Central memory CD4-positive, alpha-beta T cell (primary cell): ENCODE measurements at places on chromosomes 12 and 14.

GRCh38 chr14:35222872-35223466 is 69.2 kb upstream of the PSMA6 start:
- peak; percentile 21 for DNase-seq

- DNase-seq: no peak
Observed at GRCh38 chr12:92076101-92076500, 69.5 kb downstream of the BTG1 start.

- peak; percentile 95 for DNase-seq
Observed at GRCh38 chr12:124917135-124917840, 2.8 kb upstream of the UBC start.

DNA sequence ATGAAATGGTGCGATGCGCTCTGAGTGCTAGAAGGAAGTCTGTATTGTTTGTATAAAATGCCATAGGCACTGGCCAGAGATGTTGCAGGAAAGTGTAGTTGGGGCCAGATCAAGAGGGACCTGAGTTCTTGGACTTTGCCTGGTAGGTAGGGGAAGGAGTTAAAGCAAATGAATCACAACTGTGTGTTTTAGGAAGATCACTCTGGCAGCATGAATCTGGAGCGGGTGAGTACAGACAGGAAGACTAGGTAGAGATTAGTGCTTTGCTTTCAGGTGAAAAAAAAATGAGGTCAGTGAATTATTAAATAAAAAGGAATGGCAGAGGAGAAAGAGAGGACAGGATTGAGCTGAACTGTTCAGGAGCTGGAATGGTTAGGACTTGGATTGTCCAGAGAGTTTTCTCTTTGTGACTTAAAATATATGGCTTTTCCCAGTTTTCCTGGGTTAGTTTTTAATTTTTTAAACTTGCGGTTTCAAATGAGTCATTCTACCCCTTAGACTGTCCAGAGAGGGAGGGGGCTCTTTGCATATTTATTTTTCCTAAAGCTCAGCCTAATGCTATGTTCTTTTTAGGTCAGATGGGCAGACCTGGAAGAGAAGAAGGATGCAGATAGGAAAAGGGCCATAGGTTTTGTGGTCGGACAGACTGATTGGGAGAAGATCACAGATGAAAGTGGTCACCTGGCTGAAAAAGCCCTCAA is 41.1 kb downstream of the PROX2 start:
- no peak for DNase-seq

- DNase-seq: no peak
Observed at GRCh38 chr12:61356485-61356884, 903.7 kb upstream of the USP15 start.

GRCh38 chr12:13257356-13257875 is 60.9 kb downstream of the EMP1 start:
- no peak for DNase-seq

DNA sequence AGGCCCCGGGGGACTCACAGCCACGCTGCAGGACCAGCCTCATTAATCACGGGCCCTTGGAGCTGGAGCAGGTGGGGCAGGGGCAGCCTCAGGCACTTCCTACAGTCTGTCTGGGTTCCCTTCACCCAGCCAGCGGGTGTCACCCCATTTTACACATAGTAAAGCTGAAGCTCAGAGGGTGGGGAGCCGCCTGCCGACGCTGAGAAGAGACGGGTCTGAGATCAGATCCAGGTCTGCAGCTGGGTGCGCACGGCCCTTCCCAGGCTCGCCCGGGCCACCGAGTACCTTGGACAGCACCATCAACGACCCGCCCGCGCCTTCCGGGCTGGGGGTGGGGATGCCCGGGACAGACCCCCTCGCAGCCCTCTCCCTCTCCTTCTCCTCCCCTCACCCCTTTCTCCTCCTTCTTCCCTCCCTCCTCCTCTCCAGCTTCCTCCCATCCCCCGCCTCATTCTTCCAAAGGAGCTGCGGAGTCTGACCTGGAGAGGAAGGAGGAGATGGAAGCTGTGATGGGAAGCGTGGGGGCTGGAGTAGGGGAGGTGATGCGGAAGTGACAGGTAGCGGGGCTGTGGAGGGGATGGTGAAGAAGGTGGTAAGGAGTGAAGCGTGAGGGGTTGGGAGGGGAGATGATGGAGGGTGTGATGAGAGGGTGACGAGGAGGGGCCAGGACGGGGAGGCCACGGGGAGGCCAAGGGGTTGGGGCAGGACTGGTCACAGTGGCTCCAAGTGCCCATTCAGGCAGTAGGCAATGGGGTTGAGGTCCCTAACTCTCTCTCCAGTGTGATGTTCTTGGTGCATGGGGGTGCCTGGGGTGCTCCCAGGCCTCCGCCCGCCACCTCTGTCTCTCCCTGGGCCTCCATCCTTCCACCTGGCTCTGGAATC is 8.8 kb downstream of the DTX1 start:
- DNase-seq: no peak

DNA sequence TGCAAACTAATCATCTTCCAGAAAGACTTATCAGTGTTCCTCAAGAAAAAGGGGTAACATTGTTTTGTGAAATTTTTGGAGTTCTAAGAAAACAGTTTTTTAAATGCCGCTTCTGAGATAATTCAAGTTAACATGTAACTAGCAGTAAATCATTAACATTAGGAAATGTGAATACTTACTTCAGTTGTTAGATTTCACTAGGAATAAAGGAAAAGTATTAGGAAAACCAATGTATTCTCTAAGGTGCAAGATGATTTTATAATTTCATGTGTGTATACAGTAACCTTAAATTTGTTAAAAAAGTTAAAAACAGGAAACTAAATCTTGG is 36.8 kb downstream of the PAPOLA start:
- DNase-seq: no peak

- no peak for DNase-seq
Observed at GRCh38 chr12:57262126-57262822, 11.3 kb upstream of the STAC3 start.

DNA sequence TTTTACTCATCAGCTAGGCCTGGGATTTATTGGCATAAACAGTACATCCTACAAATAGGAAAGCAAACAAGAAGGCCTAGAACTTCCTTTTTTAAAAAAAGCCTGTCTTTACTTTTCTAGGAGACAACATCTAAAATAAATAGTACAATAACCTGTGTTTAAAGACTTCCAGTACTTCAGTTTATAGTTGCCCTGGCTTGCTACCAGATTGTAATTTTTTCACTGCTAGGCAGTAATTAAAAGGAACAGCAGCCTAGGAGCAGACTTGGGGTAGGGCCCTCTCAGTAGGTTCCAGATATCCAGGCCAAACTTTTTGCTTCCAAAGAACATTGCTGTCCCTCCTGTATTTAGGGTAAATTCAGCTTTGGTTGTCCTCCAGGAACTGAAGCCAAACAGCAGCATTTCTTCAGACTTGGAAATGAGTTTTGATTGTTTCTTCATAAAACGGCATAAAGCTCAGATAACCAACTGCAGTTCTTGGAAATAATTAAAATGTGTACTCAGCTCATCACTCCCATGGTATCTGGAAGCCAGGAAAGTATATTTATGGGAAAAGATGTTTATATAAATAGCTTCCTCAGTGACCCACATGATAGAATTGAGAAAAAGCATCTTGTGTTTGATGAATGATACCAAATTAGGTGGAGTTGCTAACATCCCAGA is 61.7 kb downstream of the PPP1R36 start:
- DNase-seq: no peak

- peak; percentile 4 for DNase-seq
Observed at GRCh38 chr14:54776361-54777001, 126.1 kb downstream of the GCH1 start.

- DNase-seq: no peak
Observed at GRCh38 chr12:72546106-72546505, 273.9 kb downstream of the TRHDE start.

DNA sequence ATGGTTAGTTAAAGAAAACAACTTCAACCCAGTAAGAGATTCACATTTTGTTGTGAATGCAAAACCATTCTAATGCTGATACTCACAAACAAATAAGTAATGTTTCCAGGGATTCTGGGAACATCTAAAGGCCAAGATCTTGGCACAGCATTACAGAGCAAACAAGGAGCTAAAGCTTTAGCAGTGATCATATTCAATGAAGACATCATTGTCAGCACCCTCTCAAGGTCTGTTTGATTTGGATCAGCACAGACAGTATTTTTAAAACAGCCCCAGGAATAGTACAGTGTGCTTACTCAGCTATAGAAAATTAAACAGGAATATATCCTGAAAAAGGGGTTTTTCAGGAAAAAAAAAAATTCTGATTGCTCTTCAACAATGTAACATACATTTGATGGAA is 71.4 kb downstream of the TMEM260 start:
- DNase-seq: no peak

GRCh38 chr12:55996201-55996714 is 818 bp upstream of the SUOX start:
- peak; percentile 66 for DNase-seq

- DNase-seq: peak; percentile 40
Observed at GRCh38 chr14:77598366-77599070, 17.9 kb downstream of the SPTLC2 start.

GRCh38 chr14:32202491-32202997 is 525 bp downstream of the RNU6-8 start:
- DNase-seq: no peak

DNA sequence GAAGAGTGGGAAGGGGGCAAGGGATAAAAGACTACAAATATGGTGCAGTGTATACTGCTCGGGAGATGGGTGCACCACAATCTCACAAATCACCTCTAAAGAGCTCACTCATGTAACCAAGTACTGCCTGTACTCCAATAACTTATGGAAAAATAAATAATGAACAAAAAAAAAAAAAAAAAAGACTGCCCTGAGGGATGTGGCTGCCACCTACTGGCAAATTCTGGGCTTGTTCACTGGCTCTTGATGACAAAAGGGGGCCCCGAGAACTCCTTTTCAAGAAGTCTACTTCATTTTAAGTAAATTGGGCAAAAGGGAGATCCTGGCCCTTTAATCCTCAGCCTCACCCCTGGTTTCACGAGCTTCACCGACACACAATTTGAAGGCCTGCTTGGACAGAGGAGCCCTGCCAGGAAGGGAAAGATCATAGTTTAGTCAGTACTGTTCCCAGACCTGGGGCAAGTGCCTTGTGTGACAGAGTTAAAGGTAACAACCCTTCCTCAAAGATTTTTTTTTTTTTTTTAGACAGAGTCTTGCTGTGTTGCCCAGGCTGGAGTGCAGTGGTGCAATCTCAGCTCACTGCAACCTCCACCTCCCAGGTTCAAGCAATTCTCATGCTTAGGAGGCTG is 26.1 kb upstream of the STAC3 start:
- no peak for DNase-seq

DNA sequence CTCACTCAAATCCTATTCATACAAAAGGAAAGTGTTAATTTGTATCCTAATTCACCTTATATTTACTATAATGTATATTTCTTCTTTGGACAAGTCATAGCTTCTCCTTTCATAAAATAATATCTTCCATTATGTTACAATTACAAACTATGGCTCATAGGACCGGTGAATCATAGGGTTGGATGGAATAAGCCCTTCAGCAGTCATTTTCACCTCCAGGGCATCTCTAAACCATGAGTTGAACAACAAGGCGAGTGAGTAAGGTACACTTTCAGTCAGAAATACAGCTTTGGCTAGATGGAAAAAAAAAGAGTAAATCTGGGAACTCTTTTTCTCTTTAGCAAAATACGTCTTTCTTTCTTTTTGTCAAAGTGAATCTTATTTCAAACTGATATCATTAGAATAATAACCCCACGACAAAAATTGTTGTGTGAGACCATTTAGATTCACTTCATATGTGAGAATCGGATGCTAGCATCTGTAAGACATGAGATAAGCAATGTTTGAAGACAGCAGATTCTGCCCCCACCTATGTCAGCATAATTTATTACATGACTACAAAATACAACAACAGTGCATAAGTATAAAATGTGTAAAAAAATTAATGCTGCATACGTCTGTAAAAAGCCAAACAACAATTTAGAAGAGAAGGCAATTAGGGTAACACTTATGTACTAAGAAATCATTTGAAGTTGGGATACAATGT is 184.4 kb upstream of the SLC38A2 start:
- DNase-seq: no peak

GRCh38 chr12:27553941-27554340 is 29.9 kb downstream of the PPFIBP1 start:
- no peak for DNase-seq

DNA sequence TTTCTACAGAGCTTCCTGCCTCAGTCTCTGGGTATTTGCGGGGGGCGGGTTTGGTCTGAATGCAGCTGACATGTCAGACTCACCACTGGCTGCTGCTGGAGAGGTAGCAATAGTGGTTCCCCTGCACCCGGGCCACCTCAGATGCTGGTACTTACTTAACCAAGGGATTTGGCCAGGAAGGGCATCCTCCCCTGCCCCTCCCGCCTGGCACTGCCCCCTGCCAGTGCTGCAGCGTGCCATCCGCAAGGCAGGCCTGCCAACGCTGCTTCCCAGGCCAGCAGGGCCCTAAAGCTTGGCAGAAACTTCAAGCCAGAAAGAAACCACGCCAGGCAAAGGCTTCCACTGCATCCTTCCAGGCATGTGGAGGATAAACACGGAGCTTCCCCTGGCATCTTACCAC is 22.1 kb downstream of the RAB35 start:
- DNase-seq: no peak
